AG08396 (cell line): ENCODE measurements at places on chromosomes 2 and 18.

- no peak for DNase-seq
Observed at GRCh38 chr2:70716131-70716743, 51.8 kb downstream of the ADD2 start.

- no peak for DNase-seq
Observed at GRCh38 chr18:30927517-30928075, 114.9 kb downstream of the DSC3 start.

GRCh38 chr2:195925120-195925519 lies 143.5 kb downstream of the DNAH7 start:
- DNase-seq = no peak

DNA sequence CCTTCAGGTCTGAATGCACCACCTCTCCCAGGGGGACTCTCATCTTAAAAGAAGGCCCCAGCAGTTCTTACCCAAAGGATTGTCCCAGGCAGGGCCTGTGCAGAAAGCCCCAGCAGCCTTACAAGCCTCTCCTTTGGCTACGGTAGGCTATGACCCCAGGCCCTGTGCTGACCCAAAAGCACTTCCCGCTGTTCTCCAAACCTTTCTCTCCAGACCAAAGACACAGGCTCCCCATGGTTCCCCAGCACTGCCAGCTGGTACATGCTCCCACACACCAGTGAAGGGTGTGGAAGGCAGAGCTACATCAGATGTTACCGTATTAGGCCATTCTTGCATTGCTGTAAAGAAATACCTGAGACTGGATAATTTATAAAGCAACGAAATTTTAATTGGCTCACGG lies 35.4 kb downstream of the LBH start:
- no peak for DNase-seq
